ENCODE measurements at places on chromosomes 2 and 18.

DNA sequence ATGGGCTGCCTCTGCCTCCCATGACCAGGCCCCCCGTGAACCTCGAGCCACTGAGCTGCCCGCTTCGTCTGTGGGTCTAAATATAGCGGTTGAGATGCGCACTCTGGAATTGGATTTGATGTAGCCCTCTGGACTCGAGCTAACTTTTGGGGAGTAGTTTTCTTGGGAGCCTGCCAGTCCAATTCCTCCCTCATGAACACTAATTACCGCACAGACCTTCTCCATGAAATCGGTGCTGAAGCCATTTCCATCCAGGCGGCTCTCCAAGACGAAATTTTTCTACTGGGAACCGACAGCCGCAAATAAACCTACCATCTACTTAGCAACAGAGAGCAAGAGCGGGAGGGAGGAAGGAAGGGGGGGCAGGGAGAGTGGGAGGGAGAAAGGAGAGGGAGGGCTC is 63.6 kb downstream of the CELF4 start:
- DNase-seq = no peak

DNA sequence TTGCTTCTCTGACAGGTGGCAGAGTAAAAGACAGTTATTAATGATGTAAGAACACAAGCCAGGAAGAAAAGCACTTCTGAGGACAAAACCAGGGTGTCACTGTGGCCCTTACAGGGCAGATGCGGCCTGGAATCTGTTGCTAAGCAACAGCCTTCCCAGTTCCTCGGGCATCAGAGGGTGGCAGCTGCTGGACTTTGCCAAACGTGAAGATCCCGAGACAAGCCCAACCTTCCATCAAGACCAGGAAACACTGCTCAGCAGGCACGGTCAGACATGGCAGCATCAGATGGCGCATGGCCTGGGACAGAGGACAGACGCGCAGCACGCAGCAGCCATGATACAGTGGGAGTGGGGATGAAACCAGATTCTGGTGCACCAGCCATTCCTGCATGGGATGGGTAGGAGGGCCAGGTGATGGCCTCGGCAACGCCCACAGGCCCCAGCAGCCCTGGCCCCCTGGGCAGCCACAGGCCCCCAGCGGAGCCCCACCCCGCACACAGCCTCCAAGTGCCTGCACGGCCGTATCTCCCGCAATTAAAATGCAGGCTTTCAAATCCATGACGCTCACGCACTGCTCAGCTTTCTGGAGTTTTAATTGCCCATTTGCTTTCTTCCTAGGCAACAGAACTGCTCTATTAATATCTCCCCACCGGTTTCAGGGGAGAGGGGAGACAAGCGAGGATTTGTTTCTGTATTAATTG is 89.0 kb downstream of the EIPR1 start:
- no peak for DNase-seq

GRCh38 chr2:65081232-65081685 is 25.0 kb downstream of the CEP68 start:
- no peak for DNase-seq

- DNase-seq = no peak
Measured at GRCh38 chr18:8910843-8911242, 191.7 kb upstream of the NDUFV2 start.

- no peak for DNase-seq
Measured at GRCh38 chr18:54717673-54718407, 110.4 kb upstream of the RAB27B start.

GRCh38 chr2:236773206-236773605 is 203.6 kb downstream of the ACKR3 start:
- DNase-seq = peak; percentile 30

DNA sequence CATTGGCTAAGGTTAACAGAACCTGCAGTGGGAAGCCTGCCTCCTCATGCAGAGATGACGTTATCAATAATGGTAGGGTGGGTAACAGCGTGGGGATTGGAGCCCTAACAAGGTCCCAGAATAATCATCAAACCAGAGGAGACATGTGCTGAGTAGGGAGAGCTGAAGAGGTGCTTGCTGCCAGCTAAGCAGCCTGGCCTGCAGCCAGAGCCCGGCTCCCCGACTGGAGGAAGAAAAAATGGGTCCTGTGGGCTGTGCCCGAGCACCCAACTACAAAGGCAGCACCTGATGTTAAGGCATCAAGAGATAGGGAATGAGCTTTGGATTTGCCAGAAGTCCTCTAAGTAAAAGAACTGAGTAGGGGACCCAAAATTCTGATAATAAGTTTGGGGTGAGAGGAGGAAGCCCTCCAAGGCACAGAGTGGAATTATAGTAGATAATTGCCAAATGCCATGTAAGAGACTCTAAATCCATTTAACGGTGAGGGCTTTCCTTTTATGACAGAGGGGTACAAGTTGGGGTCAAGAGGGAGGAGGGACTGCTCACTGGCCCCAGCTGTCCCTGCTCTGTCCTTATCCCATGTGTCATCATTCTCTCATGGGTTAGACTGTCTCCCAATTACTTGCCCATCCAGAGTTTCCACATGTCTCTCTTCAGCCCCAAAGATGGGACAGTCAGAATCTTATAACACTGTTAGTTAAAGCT is 156.1 kb downstream of the ANTXR1 start:
- no peak for DNase-seq

DNA sequence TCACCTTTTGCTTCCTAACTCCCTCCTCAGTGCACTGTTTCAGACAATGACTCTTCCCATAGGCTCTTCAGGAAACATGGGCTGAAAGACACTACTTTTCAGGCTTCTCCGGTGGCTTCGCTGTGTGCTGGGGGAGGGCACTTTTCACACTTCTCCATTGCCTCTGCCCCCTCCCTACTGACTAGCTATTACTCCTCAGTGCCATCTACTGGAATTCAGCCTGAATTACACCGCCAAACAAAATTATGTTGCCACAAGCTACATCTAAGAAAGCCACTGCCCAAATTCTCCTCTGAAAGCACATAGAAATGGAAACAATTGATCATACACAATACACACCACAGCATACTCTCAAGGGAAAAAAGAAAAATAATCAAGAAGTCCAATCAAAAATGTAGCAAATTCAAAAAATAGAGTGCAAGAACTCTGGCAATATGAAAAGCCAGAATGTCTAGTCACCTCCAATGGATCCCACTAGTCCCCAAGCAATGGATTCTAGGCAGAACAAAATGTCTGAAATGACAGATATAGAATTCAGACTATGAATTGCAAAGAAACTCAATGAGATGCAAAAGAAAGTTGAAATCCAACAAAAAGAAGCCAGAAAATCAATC is 1139.4 kb upstream of the GYPC start:
- no peak for DNase-seq

- no peak for DNase-seq
Measured at GRCh38 chr2:128305555-128306080, 13.1 kb downstream of the HS6ST1 start.

DNA sequence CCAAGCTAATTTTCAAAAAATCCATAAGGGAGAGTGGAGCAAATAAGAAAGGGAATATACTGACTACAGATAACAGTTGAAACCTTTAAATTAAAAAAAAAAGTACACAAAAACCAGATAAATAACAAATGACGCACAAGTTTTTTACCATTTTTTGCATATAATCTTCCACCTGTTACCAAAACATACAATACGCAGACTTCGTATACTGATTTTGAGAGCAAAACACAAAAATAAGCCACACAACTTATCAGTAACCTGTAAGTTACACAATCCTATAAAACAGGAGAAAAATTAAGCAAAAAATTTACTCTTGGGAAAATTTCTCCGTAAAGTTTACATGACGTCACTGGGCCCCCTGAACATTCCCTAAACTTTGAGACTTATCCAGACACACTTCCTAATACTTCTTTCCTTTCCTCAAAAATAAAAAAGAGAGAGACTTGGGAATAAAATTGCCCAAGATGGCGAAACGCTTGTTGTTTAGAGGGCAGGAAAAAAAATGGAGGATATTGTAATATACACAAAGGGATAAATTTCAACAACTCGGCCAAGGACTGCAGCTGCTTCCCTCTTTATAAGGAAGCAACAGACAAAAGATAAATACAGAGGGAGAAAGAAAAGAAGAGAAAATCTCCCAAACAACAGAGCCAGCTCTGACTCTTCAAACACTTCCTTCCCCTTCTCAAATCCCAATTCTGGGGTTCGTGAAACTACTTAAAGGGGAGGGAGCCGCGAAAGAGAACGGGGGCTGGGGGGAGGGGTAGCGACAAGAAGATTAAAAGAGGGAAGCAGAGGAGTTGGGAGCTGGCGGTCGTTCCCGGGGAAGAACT is 1.6 kb downstream of the BAZ2B start:
- no peak for DNase-seq

- DNase-seq = no peak
Measured at GRCh38 chr2:189527812-189528592, 52.6 kb downstream of the SLC40A1 start.

DNA sequence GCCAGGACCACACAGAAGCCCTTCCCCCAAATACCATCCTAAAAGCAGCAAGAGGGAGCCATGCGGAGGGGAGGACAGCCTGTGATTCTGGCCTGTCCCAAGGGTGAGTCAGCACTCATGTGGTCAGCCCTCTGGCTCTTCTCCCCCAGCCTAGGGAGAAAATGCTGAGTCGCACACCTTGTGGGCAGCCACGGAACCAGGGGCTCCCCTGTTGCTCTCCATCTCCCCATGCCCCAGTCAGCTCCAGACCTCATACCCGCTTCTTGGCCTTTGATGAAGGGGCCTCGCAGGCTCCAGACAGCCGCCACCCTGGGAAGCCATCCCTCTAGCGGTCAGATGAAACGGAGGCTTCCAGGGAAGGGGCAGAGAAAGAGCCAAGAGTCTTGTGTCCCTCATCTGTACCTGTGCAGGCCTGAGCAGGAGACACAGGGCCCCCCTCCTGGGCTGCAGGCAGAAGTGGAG is 181.3 kb upstream of the SIX2 start:
- no peak for DNase-seq

- DNase-seq = no peak
Measured at GRCh38 chr2:54834721-54835120, 111.3 kb downstream of the EML6 start.

All from suprapubic skin (tissue), 4 donors.